ENCODE measurements at places on chromosomes 16 and 17.

- no peak for DNase-seq
Measured at GRCh38 chr16:85568519-85568918, 44.6 kb upstream of the GSE1 start.

- DNase-seq = no peak
Measured at GRCh38 chr16:81956213-81956948, 54.9 kb downstream of the SDR42E1 start.

- peak; percentile 93 for DNase-seq
Measured at GRCh38 chr16:88920618-88921590, 54.4 kb upstream of the PABPN1L start.

DNA sequence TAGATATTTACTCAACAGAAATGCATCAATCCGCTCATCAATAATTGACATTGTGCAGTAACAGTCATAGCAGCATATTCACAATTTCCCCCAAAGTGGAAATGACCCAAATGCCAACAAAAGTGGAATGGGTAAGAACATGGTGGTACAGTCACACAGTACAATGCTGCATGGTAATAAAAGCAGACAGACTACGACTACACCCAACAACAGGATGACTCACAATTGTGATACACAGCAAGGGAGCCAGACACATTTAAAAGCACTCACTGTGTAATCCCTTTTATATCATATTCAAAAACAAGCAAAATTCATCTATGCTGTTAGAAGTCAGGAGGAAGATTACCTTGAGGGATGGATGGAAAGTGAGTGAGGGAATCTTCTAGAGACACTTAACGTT lies 76.5 kb upstream of the NUDT7 start:
- no peak for DNase-seq

GRCh38 chr16:50093607-50094539 lies 28.1 kb downstream of the HEATR3 start:
- DNase-seq = peak; percentile 43

GRCh38 chr17:34610506-34610905 lies 31.1 kb downstream of the TMEM132E start:
- no peak for DNase-seq

- DNase-seq = no peak
Measured at GRCh38 chr17:81727324-81728031, 15.4 kb downstream of the SLC25A10 start.

DNA sequence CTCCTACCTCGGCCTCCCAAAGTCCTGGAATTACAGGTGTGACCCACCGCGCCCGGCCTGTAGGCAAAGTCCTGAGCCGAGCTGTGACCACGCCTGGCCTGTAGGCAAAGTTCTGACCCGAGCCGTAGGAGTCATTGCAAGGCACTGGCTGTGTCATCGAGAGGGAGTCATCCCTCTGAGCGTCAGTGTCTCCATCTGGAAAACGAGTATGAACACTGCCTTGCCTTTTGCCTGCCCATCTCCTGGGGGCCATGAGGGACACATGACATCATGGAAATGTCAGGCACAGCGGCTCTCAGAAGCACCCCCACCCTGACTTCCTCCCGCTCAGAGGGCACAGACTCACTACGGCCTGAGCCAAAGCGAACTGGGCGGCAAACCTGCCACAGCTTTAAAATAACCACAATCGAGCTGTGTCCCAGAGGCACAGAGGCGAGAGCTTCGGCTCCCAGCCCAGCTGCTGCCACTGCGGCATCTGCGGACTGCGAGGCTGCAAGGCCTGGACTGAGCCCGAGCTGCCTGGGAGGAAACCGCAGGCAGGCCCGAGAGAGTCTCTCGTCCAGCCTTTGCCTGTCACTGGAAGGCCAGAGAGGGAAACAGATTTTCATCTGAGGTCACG lies 50.8 kb downstream of the RPH3AL start:
- peak; percentile 77 for DNase-seq

DNA sequence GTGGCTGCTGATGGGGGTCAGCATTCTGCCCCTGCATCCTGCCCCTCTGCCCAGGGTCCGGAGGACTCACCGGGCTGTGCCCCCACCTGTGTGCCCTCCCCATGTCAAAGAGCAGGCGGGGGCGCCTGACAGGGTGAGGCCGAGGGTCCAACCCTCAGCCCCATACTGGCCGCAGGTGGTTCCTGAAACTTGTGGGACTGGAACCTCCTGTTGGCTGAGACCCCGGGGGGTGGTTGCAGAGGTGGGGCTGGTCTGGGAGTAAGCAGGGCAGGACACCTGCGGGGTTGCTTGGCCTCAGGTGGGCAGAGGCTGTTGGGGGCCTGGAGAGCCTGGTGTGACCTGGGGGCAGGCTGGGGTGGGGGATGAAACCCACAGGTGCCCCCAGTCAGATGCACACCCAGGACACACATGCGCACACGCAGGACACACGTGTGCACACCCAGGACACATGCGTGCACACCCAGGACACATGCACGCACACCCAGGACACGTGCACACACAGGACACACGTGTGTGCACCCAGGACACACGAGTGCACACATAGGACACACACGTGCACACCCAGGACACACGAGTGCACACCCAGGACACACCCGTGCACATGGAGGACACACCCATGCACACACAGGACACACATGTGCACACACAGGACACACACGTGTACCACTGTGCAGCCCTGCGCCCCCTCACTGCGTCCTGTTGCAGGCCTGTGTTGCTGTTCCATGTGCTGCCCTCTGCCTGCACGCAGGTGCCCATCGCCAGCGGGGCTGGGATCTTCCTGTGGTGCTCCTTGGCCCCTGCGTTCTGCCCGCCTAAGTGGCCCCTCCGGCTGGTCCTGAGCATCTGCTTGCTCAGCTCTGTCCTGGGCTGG lies 31.4 kb downstream of the SOX8 start:
- no peak for DNase-seq

- DNase-seq = no peak
Measured at GRCh38 chr17:71444078-71444477, 676.7 kb upstream of the SOX9 start.

- no peak for DNase-seq
Measured at GRCh38 chr16:16143038-16143763, 80.1 kb downstream of the ABCC6 start.

DNA sequence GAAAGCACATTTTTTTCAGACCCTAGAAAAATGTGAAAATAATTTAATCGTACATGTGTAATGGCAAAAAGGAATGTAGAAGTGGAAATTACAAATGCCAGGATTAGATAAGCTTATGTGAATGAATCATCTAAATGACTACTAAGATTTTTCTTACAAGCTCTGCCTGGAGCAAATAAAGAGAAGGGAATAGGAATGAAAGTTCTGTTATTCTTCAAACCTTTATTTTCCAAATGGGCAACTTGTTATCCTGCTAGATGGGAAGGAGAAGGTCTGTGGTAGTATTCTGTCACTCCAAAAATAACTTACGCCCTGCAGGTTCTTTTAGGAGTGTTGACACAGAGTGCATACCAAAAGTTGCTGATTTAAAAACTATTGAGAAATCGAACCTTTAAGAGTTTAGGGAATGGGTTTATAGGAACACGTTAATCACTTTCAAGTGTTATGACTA lies 9.7 kb downstream of the CTCF start:
- DNase-seq = no peak

DNA sequence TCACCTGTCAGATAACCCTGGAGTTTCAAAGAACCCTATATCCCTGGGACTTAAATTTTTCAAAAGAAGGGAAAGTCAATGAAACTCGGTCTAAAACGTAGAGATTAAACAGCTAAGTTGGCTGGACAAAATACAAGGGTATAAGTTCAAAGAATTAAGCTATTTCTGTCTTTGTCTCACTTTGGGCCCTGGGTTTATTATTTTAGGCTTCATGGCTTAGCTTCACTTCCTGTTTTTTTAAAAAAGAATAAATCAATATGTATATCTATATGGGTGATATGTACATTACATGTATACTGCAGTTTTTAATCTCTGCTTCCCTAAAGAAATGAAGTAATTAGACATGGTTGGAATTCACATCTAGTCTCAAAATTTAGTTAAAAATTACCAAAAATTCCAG lies 132.3 kb downstream of the TRIM37 start:
- DNase-seq = no peak

GRCh38 chr16:54545854-54546511 lies 259.4 kb upstream of the IRX3 start:
- no peak for DNase-seq

- no peak for DNase-seq
Measured at GRCh38 chr17:38738007-38738662, 8.0 kb downstream of the CISD3 start.

- peak; percentile 65 for DNase-seq
Measured at GRCh38 chr16:67248401-67249177, at the start of gene SLC9A5. TSS of gene SLC9A5 (plus strand) at chr16:67248979. CDS start at chr16:67249015, 36 bp downstream.

- DNase-seq = no peak
Measured at GRCh38 chr16:2181952-2182351, 14.5 kb downstream of the CASKIN1 start.

- DNase-seq = no peak
Measured at GRCh38 chr16:64167936-64168335, 953.9 kb downstream of the CDH11 start.

DNA sequence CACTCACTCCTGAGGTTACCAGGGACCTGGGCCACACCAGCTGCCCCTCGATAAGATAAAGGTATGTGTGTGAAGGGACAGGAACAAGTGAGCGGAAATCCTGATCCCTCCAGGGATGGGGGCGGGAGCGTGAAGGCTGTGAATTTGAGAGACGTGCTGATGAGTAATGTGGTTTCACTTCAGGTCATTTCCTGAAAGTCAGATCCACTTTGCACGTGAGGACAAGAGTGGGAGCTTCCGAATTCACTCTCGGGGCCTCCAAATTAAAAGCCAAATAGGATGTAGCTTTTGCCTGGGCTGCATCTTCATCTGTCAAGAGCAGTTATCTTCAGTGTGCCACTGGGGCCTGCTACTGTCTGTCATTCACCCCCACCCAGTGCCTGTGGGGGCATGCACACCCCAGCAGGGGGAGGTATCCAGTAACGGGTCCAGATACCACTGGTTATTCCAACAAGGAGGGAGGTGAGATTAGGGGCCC lies 87.4 kb upstream of the LHX1 start:
- DNase-seq = no peak

DNA sequence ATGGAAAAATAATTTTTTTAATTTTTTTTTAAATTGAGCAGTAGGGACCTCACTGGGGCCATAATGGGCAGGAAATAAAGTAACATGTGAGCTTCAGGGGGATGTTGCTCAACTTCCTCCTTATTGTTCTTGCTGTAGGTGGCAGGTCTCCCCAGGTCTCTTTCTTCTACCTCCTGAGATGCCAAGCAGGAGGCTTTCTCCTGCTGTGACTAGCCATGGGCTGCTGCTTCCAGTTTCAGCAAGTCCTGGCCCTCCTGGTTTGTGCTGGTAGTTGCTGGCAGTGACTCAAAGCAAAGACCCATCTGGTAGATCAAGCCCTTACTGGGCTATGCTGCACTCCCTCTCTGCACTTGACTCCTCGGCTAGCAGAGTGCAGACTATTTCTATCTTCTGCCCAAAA lies 2.3 kb downstream of the DPEP2NB start:
- no peak for DNase-seq

GRCh38 chr16:29727452-29727851 lies 18.3 kb downstream of the C16orf54 start:
- DNase-seq = no peak

DNA sequence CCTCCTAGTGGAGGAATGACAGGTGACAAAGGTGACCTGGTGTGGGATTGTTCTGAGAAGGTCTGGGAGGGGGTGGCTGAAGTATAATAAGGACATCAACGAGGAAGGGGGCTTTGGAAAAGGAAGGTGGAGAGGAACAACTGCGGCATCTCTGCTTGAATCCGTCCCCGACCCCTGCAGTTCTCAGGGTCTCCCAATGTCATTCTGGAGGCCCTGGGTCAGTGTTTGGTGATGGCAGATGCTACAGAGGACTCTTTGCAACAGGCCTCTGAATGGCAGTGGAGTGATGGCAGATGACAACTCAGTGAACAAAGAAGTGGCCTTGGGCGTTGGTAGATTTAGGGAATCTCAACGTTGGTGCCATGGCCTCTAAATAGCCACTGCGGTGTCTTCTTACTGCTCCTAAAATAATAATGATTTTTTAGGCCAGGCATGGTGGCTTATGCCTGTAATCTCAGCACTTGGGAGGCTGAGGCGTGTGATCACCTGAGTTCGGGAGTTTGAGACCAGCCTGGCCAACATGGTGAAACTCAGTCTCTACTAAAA lies 1.3 kb downstream of the ENGASE start:
- no peak for DNase-seq

GRCh38 chr17:17325228-17325627 lies 22.1 kb downstream of the NT5M start:
- no peak for DNase-seq

- DNase-seq = no peak
Measured at GRCh38 chr17:30379903-30380381, 1.2 kb downstream of the CPD start.

- DNase-seq = no peak
Measured at GRCh38 chr17:47087093-47087492, 102.0 kb downstream of the CDC27 start.

GRCh38 chr16:14205666-14206065 lies 134.5 kb downstream of the MRTFB start:
- no peak for DNase-seq

GRCh38 chr16:75621170-75621477 lies 2.0 kb downstream of the ADAT1 start:
- DNase-seq = no peak

DNA sequence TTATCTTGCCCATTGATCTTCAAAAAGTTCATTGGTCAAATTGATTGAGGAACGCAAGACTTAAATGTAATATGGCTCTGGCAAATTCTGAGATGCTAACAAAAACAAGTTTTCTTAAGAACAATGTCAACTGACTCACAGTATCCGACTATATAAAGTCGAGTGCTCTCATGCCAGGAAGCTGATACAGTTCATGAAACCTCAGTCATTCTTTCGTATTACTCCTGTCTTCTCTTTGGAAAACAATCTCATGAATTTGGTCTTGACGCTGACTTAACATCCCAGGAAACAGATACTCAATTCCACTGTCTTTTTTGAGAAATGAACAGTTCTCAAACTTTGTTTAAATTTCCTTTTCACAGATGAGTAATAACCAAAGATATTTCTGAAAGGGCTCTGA lies 704.9 kb downstream of the MAF start:
- DNase-seq = no peak

- DNase-seq = no peak
Measured at GRCh38 chr16:85602402-85603202, 10.5 kb upstream of the GSE1 start.

DNA sequence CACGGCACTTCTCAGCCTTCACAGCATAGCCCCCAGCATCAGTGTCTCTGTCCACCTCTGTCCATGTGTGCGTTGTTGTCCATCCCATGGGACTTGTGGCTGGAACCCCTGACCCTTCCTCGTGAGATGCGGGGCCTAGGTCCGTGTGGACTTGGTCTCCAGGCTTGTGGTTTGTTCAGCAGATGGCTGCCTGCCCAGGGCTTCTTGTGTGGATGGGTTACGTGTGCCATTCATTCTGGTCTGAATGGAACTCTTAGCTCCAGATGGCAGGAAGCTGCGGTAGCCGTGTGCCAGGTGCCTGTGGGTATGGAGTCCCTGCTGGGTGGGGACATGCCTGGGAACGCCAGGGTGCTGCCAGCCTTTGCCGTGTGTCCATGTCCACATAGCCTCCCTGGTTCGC lies 31.7 kb upstream of the NUDT16L1 start:
- peak; percentile 42 for DNase-seq

- DNase-seq = no peak
Measured at GRCh38 chr16:31536804-31537361, 9.2 kb downstream of the AHSP start.

- no peak for DNase-seq
Measured at GRCh38 chr17:17275971-17276370, 5.1 kb downstream of the COPS3 start.
